ENCODE measurements at places on chromosomes 2 and 18.

- DNase-seq, result no peak
Observed at GRCh38 chr2:238888781-238889180, 40.9 kb downstream of the TWIST2 start.

DNA sequence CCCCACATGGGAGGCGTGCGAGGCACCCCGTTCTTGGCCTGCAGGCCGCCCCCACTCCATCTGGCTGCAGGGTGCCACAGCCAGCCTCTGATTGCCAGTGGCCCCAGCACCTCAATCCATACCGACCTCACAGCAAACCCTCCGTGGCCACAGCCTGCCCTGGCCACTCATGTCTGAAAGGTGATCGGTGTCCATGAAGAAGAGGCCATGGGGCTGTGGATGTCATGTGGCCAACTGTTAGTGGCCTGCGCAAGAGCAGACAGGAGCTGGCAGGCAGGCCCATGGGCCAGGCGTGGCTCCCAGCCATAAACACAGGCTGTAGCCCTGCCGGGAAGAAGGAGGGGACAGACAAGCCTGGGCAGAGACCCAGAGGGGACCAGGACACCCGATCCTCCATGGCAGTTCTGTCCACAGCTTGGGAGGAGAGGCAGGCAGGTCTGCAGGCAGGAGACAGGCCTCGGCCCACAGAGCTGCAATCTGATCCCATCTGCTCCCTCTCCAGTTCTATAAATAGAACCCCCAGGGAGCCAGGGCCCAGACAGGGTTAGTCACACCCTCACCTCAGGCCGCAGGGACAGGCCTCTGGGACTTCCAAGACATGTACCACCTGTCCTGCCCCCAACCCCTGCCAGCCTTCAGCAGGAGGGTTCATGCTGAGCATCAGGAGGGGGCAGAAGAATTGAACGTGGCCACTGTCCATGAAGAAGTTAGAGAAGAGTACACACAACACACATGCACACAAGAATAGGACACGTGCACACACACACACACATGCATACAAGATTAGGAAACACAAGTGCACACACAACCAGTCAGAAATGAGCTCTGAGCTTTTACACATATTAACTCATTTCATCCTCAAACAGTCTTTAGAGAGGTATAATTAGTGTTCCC, 16.9 kb downstream of the STEAP3 start:
- no peak for DNase-seq

- DNase-seq, result no peak
Observed at GRCh38 chr2:234953116-234954031, 1.6 kb downstream of the SH3BP4 start.

GRCh38 chr2:241208058-241208457, 19.6 kb downstream of the ANO7 start:
- DNase-seq, result no peak

GRCh38 chr2:212733273-212733672, 194.7 kb upstream of the ERBB4 start:
- peak; percentile 76 for DNase-seq

All from GM12865 (cell line).